ENCODE measurements at places on chromosomes 5 and 9. TPM values are rescaled to one million over a fixed set of nuclear protein-coding genes. Genes with fewer than 3 reads are reported as not detected.

Gene PTGES2
- total RNA-seq, result 71.5 TPM

Gene DENND4C
- 65.7 TPM for total RNA-seq

Gene KCNN2
- 3.3 TPM for total RNA-seq

Gene BAAT
- total RNA-seq, result not detected

Gene SLC4A9
- total RNA-seq, result not detected

Gene ANXA2R
- 5.4 TPM for total RNA-seq

Gene TMOD1
- 1.1 TPM for total RNA-seq

Gene FAM114A2
- total RNA-seq, result 28.4 TPM

Gene ZNF658
- 5.6 TPM for total RNA-seq

Gene LARP1
- total RNA-seq, result 170 TPM

Measured in vein endothelial cell (primary cell).